Sigmoid colon (tissue), 7 donors: ENCODE measurements at places on chromosomes 7 and 10. TPM values are rescaled to one million over a fixed set of nuclear protein-coding genes. Genes with fewer than 3 reads are reported as not detected.

DNA sequence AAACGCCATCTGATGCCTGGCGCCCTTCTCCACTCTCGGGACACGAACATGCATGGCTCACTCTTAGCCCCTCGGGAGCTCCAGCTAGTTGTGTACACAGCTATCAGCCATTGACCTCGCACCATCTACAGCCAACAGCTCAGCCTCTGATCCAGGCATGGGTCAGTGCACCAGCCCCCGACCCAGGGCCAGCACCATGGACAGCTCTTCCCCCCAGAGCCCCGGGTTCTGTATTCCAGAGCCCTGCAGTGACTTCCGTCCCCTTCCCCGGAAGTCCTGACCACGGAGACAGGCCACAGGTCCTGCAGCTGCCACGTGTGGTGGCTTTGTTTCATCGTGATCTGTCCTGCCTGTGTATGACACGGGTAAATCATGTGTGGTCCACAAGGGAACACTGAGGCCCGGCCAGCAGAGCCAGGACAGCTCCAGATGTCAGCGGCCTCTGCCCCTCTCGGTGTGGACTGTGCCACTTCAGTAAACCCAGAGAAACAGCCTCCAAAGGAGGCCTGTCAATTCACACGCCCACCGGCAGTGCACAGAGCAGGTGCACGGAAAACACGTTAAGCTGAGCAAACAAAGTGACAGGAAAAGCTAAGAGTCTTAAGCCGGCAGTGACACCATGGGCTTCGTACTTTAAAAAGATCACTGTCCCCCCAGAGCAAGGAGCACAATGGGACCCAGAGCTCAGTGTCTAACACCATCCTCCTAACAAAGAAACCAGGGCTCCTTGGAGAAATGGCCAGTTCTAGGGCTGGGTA is 13.0 kb downstream of the STK32C start:
- peak; percentile 27 for DNase-seq

DNA sequence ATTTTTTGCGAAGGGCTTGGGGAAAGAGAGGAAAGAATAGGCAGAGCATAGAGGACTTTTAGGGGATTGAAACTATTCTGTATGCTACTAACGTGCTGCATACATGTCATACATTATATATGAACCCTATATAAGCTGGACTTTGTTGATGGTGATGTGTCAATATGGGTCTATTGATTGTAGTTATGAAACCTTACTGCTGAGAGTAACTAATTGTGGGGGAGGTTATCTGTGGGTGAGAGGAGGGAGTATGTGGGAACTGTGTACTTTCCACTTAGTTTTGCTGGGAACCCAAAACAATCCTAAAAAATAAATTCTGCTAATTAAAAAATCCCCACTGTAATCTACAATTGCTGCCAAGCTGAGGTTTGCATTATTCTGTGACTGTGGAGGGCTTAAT is 15.3 kb upstream of the CYP2C19 start:
- no peak for DNase-seq

DNA sequence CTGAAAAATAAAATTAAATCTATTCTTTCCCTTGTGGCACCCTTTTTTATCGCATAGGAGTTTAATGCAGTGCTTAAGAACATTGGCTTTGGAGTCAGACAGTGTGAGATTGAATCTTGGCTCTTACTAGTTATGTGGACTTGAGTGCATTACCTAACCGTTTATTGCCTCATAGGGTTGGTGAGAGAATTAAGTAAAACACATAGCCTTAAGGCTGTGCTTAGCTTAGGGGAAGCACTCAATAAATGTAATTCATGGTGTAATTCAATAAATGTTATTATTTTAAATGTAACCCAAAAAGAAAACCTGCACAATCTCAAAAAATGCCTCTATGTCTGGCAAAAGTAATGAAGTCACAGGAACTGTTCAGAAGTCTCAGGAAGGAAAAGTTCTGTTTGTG is 2.7 kb downstream of the STK17A start:
- DNase-seq = no peak

GRCh38 chr10:52353960-52354394 is 39.9 kb downstream of the DKK1 start:
- DNase-seq = no peak

DNA sequence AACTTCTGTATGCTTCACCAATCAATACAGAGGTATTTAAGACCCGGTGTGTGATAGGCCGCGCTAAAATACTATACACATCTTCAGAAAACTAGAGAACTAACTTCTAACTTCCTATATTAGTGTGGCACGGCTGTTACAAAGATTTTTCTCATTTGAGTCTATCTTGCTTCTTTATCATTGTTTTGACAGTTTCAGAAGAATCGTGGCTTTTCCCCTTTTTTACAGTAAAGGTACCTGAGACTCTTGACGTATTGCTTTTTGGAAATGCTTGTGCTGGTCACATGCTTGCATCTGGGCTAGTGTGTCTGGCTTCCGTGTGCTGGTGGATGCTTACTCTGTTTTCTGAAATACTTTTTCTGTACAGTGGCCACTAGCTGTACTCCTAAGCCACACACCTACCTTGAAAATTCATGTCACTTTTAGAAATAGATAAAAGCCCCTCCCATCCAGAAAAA is 12.7 kb downstream of the IKZF1 start:
- no peak for DNase-seq

DNA sequence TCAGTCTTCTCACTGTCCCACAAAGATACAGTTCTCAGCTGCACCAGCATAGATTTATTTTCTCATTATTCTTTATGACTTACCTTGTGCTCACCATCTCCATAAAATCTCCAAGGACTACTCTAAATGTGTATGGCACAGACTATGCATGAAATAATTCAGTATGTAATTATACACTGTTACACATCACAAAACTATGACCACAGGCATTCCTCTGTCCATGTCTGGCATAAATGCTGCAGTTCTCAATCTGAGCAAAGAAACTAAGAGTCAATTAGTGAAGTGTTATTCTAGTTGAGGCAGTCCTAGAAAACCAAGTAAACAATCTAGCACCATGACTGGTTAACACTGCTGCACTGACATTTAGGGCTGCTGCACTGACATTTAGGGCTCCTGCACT is 2.7 kb downstream of the CYCS start:
- DNase-seq = no peak

- DNase-seq = no peak
Measured at GRCh38 chr7:80902716-80903308, 16.0 kb downstream of the SEMA3C start.

Gene OPN4
- not detected for total RNA-seq

- no peak for DNase-seq
Measured at GRCh38 chr7:41538810-41539724, 163.8 kb downstream of the INHBA start.

Gene FFAR4
- 0.55 TPM for total RNA-seq

GRCh38 chr7:149610441-149611011 is 112.9 kb upstream of the ZNF746 start:
- peak; percentile 8 for DNase-seq
